ENCODE measurements at places on chromosomes 16 and 17.

DNA sequence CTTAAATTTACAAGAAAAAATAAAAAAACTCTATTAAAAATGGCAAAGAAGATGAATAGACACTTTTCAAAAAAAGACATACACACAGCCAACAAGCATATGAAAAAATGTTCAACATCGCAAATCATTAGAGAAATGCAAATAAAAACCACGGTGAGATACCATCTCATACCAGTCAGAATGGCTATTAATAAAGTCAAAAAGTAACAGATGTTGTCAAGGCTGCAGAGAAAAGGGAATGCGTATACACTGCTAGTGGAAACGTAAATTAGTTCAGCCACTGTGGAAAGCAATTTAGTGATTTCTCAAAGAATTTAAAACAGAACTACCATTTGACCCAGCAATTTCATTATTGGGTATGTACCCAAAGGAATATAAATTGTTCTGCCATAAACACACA is 31.4 kb downstream of the CAPNS2 start:
- DNase-seq, result no peak

DNA sequence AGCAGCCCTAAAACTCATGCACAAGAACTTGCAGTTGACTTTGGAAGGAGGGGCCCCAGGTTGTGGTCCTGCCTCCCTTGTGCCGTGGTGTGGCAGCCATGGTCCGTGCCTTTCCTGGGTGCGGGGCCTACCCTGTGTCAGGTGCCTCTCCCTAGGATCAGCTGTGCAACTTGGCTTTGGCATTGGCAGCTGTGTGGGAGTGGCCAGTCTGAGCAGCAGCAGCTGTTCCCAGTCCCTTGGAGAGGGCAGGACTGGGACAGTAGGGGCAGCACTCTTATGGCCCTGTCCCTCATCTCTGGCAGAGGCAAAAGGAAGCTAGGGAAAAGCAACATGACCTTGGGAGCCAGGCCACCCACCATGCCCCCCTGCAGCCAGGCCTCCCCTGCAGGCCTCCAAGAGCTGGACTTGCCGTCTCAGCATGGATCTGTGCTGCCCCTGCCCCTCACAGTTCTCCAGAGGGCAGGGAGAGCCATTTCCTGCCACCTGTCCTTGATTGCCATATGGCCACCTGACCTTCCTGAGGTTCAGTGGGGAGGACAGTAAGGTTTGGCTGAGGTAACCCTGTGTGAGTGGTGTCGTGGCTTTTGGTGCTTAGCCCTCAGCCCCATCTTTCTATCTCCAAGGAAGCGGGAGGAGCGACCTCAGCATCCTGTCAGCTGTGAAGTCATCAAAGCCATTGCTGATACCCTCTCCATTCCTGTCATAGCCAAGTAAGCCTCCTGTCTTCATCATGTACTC is 15.5 kb upstream of the NFATC3 start:
- no peak for DNase-seq

- no peak for DNase-seq
Measured at GRCh38 chr17:36703860-36704266, 102.5 kb downstream of the MRM1 start.

DNA sequence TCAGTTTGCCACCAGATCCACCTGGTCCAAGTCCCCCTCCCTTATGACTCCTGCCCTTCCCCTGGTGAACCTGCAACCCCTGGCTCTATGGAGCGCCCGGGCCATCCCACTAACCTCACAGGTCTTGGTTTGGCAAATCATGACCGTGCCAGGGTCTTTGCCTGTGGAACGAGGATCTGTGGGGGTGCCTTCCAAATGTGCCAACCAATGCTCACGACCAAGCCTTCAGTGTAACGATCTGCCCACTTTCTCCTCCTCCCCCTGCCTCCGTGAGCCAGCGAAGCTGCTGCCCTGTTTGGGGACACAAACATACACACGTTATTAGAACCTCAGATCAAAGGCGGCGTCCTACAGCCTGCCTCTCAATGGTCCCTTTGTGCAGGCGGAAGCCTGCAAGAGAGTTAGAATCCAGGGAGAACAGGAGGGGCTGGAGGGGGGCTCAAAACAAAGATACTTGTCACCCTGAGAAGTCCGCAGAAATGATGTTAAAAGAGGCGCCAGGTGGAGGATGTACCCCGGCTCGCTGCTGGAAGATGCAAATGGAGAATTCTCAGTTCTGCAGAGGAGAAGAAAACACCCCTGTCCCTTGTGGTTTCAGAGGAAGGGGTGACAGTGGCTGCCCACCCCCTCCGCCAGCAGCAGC is 9.0 kb upstream of the NKD1 start:
- no peak for DNase-seq

DNA sequence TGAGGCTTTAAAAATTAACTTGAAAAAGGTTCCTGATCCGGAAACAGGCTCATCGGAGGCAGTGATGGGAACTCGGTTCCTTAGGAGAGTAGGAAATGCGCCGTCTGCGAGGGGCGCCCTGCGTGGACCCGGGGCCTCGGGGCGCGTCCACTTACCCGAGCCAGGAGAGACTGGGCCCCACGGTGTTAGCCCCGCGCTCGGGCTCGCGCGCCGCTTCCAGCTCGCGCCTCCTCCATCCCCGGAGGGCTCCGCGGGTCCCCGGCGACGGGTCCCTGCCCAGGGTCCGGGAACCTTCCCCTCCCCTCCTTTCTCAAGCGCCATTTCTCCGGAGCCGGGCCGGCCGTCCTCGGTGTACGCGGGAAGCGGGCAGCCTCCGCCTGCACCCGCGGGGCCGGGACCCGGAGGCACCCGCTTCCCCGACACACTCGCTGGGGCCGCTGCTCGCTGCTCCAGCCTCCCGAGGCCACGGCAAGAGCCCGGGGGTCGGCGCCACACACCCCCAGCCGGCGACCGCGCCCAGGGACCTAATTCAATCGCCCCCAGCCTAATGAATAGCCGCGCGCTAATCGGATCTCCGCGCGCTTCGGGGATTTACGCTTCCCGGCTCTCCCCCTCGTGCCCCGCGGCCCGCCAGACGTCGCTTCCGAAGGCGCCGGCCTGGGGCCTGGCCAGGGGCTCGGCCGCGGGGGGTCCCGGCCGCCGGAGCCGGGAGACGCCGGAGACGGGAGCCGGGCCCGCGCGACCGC is 2.2 kb upstream of the BAHCC1 start:
- DNase-seq, result no peak

- DNase-seq, result no peak
Measured at GRCh38 chr17:33653399-33653788, 360.3 kb upstream of the ASIC2 start.

DNA sequence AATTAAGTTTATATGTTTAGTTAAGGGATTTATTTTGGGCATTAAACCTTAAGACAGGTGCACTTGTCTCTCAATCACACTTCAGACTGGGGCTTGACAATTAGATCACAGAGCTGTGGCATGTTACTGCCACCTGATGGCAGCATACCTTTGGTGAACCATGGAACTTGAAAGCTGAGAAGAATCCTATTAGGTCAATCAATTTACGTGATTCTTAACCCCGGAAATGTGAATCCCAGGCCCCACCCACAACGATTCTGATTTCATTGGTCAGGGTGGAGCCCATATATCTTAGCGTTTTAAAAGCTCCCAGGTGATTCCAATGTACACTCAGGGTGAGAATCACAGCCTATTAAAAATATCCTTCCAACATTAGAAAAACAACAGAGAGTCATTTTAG is 91.0 kb downstream of the GSG1L start:
- DNase-seq, result no peak

- DNase-seq, result no peak
Measured at GRCh38 chr17:57187391-57187790, 68.9 kb upstream of the MSI2 start.

DNA sequence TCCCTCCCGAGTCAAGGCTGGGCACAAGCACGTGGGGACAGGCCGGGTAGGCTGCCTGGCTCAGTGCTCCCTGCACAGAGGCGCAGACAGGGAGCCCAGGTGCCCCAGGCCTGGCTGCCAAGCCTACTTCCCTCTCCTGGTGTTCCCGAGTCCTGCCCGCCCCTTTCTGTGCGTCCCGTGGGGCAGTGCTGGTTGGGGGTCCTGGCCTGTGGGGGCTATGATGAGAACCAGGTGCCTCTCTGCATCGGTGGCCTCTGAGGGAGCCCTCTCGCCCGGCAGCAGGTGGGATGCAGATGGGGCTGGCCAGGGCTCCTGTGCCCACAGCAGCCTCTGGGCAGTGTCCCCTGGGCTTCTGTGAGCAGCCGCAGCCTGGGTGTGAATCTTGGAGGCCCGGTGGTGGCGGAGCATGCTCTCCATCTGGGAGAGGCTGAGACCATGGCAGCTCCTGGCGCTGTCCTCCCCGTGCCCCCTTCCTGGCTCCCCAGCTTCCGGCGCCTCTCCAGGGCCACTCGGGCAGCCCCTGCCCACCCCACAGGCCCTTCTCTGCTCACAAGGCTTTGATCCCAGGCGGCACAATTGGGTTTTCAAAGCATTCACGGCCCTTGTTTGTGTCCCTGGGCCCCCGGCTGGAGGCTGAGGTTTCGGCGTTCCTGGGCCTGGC is 7.2 kb downstream of the CENPX start:
- no peak for DNase-seq

DNA sequence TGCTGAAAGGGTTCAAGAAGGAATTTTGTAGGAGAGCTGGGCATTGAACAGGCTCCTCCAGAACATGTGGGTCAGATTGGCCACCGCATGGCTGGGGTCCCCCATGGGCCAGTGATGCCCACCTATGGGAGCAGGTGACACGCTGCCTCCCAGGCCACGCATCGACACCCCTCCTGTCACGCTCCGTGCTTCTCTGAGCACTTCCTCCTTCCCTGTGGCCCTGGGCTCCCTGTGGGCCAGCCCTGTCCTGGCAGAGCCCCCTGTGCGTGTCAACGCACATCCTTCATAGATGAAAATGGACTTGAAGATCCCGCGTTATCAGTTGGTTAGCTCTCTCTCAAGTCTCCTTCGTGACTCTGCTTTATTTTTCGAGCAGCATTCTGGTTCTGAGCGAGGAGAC is 160.3 kb downstream of the RPTOR start:
- DNase-seq, result no peak

DNA sequence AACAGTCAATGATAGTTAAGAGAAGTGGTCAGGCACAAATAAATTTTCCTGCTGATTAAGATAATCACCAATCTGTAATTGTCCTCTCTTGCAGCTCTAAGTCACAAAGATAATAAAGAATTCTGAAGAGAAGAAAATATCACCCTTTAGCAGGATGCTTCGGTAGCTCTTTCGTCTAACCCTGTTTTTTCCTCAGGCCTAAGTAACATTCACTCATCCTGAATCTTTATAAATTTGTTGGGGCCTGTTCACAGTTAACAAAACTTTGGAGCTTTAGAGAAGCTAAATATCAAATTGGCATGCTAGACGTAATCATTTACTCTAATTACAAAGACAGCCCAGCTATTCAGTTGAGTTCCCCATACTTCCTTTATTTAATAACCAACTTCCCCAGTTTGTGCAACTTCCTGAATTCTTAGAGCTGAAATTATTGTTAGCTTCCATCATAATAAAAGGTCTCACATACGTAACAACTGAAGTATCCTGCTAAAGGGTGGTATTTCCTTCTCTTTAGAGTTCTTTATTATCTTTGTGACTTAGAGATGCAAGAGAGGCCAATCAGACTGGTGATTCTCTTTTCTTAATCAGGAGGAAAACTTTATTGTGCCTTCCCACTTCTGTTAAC is 118.6 kb downstream of the TANGO6 start:
- no peak for DNase-seq

DNA sequence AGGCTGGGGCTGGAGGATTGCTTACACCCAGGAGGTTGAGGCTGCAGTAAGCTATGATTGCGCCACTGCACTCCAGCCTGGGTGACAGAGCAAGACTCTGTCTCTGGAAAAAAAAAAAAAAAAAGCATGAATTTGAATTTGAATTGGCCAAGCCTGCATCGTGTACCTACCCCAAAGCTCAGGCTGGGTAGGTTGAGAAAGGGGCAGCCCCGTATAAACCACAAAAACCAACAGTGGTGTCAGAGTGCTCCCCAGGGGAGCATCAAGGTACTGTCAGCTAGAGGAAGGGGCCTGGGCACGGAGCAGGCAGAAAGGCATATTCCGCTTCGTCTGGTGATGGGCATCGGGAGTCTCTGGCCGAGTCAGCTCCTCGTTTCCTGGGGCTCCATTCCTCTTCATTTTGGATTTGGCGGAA is 40.9 kb downstream of the RAP1GAP2 start:
- no peak for DNase-seq
